Stimulated activated CD4-positive, alpha-beta T cell treated with anti-CD3 and anti-CD28 coated beads, Interleukin-1b, Interleukin-23, amount 100 ng/mL, for 1 hour (primary cell): ENCODE measurements at places on chromosomes 11 and 22.

- no peak for DNase-seq
These were observed 223.4 kb downstream of the CADM1 start for GRCh38 chr11:115280775-115281174.

DNA sequence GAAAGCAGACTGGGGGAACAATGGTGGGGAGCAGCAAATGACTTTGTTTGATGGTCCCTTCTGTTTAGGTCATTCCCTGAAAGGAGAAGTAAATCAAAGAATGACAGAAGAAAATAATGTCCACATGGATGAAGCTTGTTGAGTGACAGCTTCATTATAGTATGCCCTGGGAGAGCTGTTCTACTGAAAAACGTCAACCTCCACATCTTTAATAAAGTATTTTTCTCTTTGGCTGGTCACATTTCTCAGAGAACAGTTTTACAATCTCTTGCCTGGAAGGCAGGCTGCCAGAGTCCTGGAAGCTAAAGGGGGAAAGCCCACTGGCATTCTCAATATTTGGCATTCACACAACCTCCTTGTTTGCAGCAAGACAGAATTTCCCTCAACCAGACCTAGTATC is 287.9 kb downstream of the SWAP70 start:
- DNase-seq = no peak

GRCh38 chr11:76293189-76293631 is 86.9 kb upstream of the WNT11 start:
- DNase-seq = no peak

GRCh38 chr11:63508009-63508408 is 2.1 kb downstream of the LGALS12 start:
- no peak for DNase-seq

GRCh38 chr22:20624161-20624616 is 116.8 kb downstream of the MED15 start:
- no peak for DNase-seq

DNA sequence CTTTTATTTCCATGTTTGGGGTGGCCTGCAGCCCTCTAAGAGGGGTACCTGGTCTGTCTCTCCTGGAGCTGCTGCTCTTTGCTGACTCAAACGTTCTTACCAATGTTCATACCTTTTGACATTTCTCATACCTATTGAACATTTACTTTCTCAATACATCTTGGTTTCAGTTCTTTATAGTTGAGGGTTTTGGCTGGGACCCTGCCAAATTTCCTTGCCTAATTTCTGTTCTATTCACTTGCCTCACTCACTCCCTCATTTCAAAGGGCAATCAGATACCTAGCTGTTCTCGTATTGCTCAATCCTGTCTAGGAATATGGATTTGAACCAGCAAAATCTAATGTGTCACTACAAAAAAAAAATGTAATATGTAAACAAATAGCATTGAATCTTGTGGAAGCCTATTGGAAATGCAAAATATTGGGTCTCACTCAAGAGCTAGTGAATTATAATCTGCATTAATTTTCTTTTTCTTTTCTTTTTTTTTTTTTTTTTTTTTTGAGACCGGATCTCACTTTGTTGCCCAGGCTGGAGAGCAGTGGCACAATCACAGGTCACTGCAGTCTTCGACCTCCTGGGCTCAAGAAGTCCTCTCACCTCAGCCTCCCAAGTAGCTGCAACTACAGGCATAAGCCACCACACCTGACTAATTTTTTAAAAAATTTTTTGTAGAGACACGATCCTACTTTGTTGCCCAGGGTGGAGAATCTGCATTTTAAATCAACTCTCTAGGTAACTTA is 7.5 kb downstream of the OR6M1 start:
- DNase-seq = no peak

- DNase-seq = no peak
These were observed 6.2 kb downstream of the PANX1 start for GRCh38 chr11:94134651-94135512.

DNA sequence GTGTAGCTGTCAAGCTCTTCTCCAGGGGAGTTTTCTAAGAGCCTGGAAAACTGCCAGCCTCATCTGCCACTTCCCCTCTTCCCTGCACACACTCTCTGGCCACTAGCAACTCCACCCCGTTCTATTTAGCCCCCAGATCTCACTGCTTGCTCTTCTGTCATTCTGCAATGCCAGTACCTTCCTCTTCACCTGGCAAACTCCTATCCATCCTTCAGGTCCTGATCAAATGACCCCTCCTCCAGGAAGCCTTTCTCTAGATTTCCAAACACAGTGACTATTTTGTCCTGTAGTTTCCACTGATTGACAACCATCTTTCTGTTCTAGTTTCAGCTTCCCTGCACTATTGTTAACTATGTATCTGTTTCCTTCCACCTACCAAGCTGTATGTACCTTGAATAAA is 437.7 kb downstream of the SOX6 start:
- no peak for DNase-seq

GRCh38 chr22:21105294-21105693 is 59.5 kb downstream of the LRRC74B start:
- no peak for DNase-seq

- DNase-seq = no peak
These were observed 91.1 kb downstream of the ETS1 start for GRCh38 chr11:128496249-128496648.

GRCh38 chr22:47337161-47337621 is 574.7 kb downstream of the TBC1D22A start:
- no peak for DNase-seq

DNA sequence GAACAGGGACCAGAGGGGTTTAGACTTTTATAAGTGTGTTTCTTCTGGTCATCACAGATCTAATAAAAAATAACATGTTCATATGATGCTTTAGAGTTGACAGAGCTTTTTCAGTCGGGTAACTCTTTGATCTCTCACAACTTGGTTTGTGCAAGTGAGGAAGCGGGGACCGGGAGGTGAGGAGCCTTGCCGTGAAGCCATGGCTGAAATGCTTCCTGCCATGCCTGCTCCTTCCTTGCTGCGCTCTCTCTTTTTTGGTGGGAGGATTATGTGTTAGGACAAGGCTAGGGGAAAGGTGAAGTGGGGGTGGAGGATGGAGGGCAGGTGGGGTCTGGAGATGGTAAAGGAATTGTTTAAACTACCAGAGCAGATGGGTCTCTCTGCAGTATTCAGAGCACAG is 23.8 kb downstream of the TEAD1 start:
- DNase-seq = no peak

DNA sequence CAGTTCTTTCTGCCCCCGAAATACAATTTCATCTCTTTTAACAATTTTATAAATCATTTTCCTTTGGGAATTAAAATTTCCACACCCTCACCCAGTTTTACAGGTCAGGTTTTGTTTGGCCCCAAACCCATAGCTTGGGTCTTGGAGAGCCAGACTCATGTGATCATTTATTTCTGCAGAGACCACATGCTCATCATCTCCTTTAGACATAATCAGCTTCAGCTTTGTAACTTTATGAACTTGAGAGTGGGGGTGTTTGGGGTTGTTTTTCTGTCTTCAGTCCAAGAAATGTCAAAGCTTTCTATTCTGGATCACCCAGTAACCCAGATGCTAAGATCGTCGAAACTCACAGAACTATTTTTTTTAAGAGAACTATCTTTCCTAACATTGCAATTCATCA is 70.9 kb downstream of the DBX1 start:
- no peak for DNase-seq

DNA sequence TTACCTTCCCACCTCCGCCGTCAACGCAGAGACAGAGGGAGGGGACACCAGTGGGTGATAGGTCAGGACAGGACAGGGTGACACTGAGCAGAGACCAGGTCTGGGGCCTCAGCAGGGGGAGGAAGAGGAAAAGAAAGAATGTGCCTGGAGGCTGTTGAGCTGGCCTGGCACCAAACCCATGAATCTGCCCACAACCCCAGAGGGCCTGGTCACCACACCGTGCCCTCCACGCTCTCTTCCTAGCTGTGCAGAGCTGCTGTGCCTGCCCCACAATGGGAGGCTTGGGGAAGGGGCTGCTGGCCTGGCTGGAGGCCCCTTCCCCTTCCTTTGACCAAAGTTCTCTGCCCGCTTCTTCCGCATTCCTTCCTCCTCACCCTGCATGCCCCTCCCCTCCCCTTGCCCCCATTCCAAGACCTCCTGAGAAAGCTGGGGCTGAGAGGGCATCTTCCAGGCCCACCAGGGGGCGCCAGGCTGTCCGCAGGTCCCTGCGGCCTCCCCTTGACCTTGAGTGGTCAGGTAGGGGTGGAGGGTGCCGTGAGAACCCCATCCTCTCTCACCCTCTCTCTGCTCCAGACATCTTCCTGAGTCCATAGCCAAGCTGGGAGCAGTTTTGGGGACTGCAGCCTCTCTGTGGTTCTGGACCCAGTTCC is 11.0 kb upstream of the CACNA1I start:
- DNase-seq = no peak

GRCh38 chr22:45551310-45552016 is 48.8 kb downstream of the FBLN1 start:
- DNase-seq = no peak
